GM18507 (cell line): ENCODE measurements at places on chromosomes 2 and 18.

- DNase-seq, result peak; percentile 11
Observed at GRCh38 chr2:221517696-221518151, 54.4 kb downstream of the EPHA4 start.

DNA sequence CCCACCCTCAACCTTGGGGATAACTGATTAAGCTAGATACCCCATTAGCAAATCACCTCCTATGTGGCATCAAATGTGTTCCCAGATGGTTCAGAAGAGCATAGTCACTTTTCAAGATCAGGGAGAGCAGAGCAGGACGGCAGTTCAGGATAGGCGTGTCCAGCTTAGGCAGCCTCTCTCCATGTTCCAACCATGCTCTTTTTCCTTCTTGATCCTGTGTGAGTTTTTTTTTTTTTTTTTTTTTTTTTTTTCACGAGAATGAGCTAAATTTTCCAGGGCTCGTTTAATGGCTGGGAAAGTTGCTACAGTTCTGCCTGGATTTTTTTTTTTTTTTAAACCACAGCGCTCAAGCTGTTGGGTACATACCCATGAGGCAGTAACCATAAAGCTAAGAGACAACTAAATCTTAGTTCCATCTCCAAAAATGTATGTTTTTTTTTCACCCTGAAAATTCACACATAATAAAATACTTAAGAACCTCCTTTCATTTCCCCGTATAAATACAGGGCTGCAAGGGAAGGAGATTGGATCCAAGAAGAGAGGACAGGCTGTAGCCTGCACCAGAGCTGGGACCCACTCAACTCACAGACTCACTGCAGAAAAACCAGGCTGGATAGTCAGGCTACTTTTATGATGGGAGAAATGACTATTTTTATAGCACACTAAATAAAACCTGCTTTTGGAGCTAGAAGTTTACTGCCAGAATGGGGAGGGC lies 244.3 kb downstream of the SETBP1 start:
- DNase-seq, result no peak

DNA sequence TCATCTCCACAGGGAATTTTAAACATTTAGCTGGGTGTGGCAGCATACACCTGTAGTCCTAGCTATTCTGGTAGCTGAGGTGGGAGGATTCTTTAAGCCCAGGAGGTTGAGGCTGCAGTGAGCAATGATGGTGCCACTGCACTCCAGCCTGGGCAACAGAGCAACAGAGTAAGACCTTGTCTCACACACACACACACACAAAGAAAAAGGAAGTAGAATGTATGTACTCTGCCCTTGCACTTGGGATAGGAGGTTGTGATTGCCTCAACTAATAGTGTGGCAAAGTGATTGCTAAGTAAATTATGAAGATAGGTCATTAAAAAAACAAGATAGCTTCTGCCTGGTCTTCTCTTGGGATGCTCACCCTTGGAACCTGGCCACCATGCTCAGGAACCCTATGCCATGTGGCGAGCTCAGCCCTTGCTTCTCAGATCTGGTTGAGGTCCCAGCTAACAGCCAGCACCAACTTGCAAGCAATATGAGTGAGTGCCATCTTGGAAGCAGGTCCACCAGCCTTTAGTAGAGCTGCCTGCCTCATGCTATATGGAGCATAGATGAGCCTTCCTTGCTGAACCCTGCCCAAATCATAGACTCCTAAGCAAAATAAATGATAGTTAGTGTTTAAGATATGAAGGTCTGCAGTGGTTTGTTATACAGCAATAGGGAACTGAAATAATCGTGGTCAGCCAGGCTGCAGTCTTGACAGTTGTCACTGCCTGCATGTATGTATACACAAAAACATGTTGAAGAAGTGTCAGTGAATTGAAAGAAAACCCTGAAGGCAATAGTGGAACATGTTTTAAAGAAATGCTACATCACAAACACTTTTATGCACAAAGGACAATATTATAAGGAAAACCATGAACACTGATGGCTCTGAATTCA lies 30.1 kb upstream of the PNO1 start:
- DNase-seq, result no peak

DNA sequence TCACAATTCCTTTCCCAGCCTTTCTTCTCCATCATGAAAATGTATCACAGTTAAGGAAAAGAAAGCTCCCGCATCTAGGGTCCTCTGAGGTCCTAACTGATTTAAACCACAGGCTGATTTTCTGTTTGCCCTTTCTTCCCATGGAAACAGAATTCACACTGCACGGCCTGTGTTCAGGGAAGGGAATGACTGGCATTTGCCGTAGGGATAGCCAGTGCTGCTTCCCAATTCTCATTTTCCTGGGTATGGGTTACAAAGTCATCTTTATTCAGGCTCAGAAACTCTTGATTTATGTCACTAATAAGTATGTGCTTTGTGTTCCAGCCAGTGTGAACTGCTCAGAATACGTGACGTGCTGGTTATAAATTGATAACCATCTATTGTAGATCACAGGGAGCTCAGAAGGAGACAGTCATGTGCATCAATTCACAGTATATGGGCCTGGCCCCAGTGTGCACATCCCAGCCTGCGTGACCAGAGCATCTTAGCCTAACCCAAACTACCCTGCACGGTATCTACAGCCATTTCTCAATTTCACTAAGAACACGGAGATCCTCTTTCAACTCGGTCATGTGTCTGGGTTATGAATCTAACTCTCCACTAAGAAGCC lies 163.3 kb downstream of the LRRC30 start:
- no peak for DNase-seq

- DNase-seq, result no peak
Observed at GRCh38 chr2:53880756-53881155, 21.0 kb upstream of the GPR75 start.

DNA sequence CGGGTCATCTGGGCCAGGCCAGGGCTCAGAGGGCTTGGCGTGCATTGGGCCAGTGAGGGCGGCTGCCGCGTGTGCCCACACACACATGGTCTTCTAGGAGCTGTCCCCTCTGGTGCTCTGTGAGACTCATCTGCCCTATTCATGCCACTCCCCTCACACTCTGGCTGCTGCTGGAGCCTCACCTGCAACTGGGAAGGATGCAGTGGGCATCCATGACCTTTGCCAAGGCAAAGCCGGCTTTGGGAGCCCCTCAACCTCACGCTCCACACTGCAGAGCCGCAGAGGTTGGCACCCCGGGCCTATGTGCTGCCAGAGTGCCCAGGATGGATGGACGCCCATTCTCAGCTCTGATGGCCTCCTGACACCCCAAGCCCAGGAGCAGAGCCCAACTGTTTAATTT lies 330.2 kb upstream of the SALL3 start:
- no peak for DNase-seq

DNA sequence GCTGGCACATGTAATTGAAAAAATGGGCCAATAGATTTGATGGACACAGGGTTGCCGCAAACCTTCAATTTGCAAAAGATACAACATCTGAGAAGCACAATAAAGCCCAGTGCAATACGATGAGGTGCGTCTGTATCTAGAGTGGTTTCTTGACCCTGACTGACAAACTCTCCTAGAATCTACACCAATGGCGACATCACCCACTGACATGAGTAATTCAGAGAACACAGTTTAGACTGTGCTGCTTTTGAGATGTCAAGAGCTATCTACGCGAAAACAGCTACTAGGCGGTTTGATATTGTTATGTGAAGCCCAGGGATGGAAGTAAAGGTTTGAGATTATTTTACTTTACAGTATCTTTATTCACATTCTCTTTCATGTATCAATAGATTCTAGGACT lies 104.9 kb downstream of the EIPR1 start:
- DNase-seq, result no peak

DNA sequence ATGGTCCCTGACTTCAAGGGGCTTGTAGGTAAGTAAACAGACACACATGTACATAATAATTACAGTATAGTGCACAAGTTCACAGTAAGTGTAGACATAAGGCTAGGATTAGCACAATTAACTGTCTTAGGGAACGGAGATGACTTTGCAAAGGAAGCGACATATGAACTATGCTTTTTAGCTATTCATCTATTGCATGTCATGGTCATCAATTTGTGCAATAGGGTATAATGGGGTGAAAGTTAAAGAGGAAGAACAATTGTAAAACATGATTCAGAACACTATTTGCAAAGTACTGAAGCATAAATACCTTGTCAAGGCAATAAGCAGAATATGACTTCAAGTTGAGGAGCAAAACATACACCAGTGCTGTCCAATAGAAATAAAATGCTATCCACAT lies 112.3 kb upstream of the SLC8A1 start:
- no peak for DNase-seq

GRCh38 chr2:105765415-105766299 lies 20.9 kb downstream of the NCK2 start:
- DNase-seq, result no peak
